A549 treated with CORT108297 at 1 μM for 4 hours (cell line): ENCODE measurements at places on chromosomes 2 and 18. TPM values are rescaled to one million over a fixed set of nuclear protein-coding genes. Genes with fewer than 3 reads are reported as not detected.

Gene RAB17
- 0.13 to 0.28 TPM (median 0.18 TPM) in 4 of 5 replicates, not detected in the other for total RNA-seq

Gene EGR4
- total RNA-seq: 0.07 to 0.32 TPM (median 0.17 TPM) in 5 replicates

Gene SULT1C4
- total RNA-seq: 0.11 to 0.13 TPM in 2 of 5 replicates, not detected in the others

Gene TBC1D8
- total RNA-seq: 51.4 to 78.5 TPM (median 73.8 TPM) in 5 replicates

Gene CEBPZ
- 62.3 to 107 TPM (median 71.2 TPM) in 5 replicates for total RNA-seq

Gene SERPINB5
- total RNA-seq: 0.07 to 0.17 TPM (median 0.08 TPM) in 5 replicates

Gene CERKL
- 0.18 to 0.41 TPM (median 0.35 TPM) in 5 replicates for total RNA-seq

Gene ALS2
- total RNA-seq: 10.6 to 13.8 TPM (median 11.5 TPM) in 5 replicates

Gene TUBA3D
- total RNA-seq: 0.07 to 0.43 TPM (median 0.29 TPM) in 4 of 5 replicates, not detected in the other

Gene CAPN14
- total RNA-seq: 0.02 to 0.07 TPM (median 0.03 TPM) in 4 of 5 replicates, not detected in the other

Gene ADAM23
- 8.5 to 9.9 TPM (median 9.6 TPM) in 5 replicates for total RNA-seq

Gene CAMKMT
- total RNA-seq: 4.1 to 7.1 TPM (median 5.1 TPM) in 5 replicates

Gene ERCC3
- total RNA-seq: 44.5 to 49.0 TPM (median 47.3 TPM) in 5 replicates

Gene MOCOS
- 2.5 to 3.7 TPM (median 3.1 TPM) in 5 replicates for total RNA-seq

Gene RIT2
- total RNA-seq: not detected in 5 replicates

Gene LYPD1
- 14.0 to 21.5 TPM (median 15.8 TPM) in 5 replicates for total RNA-seq

Gene EFHD1
- 1.9 to 2.9 TPM (median 2.5 TPM) in 5 replicates for total RNA-seq

Gene LRRTM4
- not detected in 5 replicates for total RNA-seq
